ENCODE measurements at places on chromosomes 7 and 10.

DNA sequence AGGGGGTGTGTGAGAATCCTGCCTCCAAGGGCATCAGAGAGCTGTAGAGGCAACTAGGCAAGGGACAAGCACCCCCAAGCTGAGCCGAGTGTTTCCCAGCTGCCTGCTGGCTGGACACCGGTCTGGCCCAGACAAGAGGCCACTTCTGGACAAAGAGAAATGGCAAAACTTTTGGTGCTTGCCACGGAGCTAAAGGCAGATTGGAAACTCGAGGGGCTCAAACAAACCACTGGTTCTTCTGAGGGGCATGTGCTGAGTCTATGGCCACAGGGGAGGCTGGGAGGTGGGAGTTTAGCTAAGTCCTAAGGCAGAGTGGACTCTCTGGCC, 66.5 kb upstream of the INPP5A start:
- no peak for DNase-seq

GRCh38 chr10:68800211-68800610, 27.1 kb upstream of the STOX1 start:
- no peak for DNase-seq

DNA sequence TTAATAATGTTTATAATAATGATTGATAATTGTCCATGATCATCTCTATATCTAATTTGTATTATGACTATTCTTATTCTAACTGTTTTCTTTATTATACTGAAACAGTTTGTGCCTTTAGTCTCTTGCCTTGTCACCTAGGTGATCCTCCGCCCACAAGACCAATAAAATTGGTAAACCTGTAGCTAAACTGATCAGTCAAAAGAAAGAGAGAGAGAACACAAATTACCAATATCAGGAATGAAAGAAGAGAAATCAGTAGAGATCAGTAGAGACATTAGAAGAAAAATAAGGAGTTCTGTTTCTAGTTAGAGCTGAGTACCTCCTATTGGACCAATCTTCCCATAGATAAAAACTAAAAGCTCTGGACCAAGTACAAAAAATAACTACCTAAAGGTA, 6.1 kb upstream of the COA1 start:
- no peak for DNase-seq

GRCh38 chr7:120273476-120273975, 551 bp downstream of the KCND2 start:
- peak; percentile 66 for DNase-seq

DNA sequence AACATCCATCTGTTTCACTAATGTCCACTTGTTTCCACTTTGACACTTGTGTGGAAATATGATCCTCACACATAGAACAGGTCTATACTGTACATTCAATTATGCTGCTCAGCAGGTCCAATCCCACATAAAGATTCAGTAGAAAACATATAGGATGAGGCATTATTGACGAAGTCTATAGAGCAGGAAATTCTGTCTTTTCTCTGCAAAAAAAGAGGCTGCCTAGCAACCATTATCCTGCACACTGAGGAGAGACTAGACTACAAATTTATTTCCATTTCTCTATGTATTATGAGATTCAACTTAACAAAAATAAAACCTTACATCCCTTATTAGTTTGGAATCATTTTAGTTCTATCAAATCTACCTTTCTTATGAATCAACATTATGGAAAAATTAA, 204.6 kb upstream of the POM121L12 start:
- no peak for DNase-seq

- DNase-seq = no peak
Observed at GRCh38 chr10:47277352-47278151, 22.4 kb upstream of the GDF10 start.

Data from SHP77 (cell line).